ENCODE measurements at places on chromosomes 11 and 22. TPM values are rescaled to one million over a fixed set of nuclear protein-coding genes. Genes with fewer than 3 reads are reported as not detected.
A peak's percentile ranks its signal among the peaks of the same experiment; 100 is the strongest.

GRCh38 chr11:63572026-63572688 lies 9.0 kb upstream of the PLAAT2 start:
- DNase-seq, result no peak

DNA sequence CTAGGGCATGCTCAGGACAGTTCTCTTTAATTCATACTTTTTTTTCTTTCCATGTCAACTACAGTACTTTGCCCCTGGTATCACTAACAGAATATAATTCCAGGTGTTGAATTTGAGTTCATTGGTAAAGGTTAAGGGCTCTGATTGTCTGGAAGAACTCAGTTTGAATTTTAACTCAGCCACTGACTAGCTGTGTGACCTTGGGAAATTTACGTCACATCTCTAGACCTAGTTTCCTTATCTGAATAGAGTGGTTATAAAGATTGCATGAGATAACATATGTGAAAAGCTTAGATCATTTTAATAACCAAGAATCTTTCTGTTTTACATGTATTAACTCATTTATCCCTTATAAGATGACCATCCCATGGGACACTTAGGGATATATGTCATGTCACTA lies 15.8 kb upstream of the ZC3H12C start:
- no peak for DNase-seq

DNA sequence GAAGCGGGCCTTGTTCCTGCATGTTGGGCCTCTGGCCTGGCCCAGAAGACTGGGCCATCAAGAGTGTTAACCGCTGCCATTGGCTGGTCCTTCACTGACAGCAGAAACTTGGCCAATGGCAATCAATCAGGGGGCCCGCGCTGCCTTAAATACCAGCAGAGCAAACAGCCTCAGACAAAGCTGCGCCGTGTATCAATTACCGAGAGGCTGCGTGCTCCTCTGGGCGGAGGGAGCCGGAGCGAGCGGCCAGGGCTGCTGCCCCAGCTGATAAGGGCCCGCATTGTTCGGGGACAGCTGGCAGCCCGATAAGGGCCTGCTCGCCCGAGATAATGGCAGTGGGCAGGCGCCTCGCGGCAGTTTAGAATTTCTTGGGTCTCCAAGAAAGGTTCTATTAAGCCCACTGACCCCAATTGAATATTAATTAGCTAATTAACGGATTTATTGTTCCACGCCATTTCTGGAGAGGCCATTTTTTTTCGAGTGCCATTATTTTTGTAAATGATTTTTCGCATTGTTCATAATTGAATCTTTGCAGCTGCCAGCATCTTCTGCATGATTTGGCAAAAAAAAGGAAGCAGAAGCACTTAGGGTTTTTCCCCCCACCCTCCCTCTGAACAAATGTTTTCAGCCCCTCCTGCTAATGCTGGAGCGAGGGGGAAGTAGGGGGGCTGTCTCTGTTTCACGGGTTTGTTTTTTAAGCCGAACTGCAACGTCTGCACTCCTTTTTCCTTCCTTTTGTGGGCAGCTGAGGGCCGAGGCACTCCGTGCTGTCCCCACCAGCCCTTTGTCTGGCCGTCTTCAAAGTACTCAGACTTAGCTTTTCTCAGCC lies 37.6 kb upstream of the RIC3 start:
- DNase-seq, result peak; percentile 44

GRCh38 chr11:31415435-31415834 lies 45.8 kb downstream of the DNAJC24 start:
- DNase-seq, result no peak

DNA sequence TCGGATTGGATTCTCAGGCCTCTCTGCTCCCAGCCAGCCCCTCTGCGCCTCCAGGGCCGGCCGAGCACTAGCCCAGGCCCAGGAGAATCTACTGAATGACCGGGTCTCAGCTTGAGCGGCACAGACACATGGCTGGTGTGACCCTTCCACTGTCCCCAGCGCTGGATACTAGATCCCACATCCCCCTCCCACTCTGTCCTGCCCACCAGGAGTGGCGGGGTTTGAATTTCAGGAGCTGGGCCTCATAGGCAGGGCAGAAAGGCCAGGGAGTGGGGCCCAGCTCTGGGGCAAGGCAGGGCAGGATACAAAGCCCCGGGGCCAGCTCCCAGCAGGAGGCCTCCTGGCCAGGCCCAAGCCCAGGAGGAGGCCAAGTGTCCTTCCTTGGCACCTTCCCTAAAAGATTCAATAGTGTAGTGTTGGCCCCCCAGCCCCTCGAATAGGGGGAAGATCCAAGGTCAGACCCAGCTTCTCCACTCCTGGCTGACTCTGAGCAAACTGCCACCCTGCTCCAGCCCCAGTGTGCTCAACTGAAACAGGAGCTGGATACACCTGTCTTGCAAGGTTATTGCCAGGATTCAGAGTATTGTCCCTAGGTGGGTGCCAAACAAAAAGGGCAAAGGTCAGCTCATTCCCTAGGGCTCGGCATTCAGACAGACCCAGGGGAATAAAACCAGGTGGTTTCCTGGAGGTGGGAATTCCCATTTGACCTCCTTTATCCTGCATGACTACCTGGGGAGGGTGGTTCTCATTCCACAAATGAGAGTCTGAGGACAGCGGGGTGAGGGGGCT lies 22.5 kb upstream of the TCF20 start:
- no peak for DNase-seq

LRRC32 gene
- 10.5 TPM for total RNA-seq

ARHGAP1 gene
- 29.3 TPM for total RNA-seq

MYEOV gene
- 0.78 TPM for total RNA-seq

GRCh38 chr11:73340164-73340563 lies 32.1 kb downstream of the ARHGEF17 start:
- no peak for DNase-seq

- peak; percentile 72 for DNase-seq
These were observed 70.4 kb upstream of the SHISAL1 start for GRCh38 chr22:44383064-44383575.

DNA sequence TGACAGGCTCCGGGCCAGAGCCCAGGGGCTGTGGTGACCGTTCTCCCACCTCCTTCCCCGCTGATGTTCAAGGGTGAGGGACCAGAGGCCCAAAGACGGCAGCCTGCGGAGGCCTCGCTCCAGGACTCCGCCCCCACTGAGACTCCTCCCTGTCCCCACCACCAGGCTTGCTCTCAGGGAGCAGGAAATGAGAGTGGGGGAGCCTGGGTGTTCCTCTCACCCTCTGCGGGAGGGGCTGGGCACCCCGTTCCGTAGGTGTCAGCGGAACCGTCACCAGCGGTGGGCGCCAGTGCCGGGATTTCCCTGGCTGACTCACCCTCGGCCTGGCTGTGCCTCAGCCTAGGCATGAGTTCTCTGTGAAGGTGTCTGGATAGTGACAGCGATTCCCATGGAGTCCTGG lies 15.7 kb downstream of the DAGLA start:
- DNase-seq, result no peak

MISFA gene
- total RNA-seq, result 1.2 TPM

- peak; percentile 39 for DNase-seq
These were observed 45.8 kb upstream of the TH start for GRCh38 chr11:2217211-2218030.

GRCh38 chr11:72008728-72009127 lies 10.0 kb downstream of the IL18BP start:
- no peak for DNase-seq

- DNase-seq, result no peak
These were observed 77.0 kb downstream of the DDIAS start for GRCh38 chr11:82978422-82979099.

GRCh38 chr11:34860034-34860433 lies 56.1 kb downstream of the APIP start:
- no peak for DNase-seq

CBLIF gene
- total RNA-seq, result not detected

OR51B2 gene
- total RNA-seq, result not detected

CCDC134 gene
- total RNA-seq, result 5.1 TPM

- peak; percentile 59 for DNase-seq
These were observed 141.1 kb upstream of the NARS2 start for GRCh38 chr11:78715639-78716311.

GRCh38 chr11:2837096-2837601 lies 48.4 kb downstream of the CDKN1C start:
- no peak for DNase-seq

- DNase-seq, result no peak
These were observed 8.1 kb downstream of the GRAMD1B start for GRCh38 chr11:123438131-123438627.

MMP27 gene
- total RNA-seq, result not detected

- no peak for DNase-seq
These were observed 8.0 kb downstream of the RAB6A start for GRCh38 chr11:73752903-73753302.

DNA sequence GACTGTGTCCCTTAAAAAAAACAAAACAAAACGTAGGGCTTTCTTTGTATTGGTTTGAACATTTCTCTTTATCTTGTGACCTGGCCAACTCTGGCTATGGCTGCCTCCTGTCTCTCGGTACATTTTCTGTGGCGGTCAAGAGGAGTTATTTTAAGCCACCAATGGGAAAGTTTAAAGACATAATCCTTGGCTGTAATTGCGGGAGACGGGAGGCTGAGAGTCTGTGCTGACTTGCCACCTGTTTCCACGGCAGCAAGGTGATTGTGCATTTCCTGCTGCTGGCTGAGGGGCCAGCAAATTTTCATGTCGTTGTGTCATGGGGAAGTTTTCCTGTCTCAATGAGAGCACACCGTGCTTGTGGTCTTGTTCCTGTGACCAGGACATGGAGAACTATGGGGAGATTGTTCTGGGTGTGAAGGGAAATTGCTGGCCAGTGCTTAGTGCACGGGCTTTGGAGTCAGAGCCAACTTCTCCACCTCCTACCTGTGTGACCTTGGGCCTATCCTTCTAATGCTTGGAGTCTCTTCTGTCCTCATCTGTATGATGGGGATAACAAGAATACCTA lies 11.0 kb downstream of the PTPRJ start:
- no peak for DNase-seq

DNA sequence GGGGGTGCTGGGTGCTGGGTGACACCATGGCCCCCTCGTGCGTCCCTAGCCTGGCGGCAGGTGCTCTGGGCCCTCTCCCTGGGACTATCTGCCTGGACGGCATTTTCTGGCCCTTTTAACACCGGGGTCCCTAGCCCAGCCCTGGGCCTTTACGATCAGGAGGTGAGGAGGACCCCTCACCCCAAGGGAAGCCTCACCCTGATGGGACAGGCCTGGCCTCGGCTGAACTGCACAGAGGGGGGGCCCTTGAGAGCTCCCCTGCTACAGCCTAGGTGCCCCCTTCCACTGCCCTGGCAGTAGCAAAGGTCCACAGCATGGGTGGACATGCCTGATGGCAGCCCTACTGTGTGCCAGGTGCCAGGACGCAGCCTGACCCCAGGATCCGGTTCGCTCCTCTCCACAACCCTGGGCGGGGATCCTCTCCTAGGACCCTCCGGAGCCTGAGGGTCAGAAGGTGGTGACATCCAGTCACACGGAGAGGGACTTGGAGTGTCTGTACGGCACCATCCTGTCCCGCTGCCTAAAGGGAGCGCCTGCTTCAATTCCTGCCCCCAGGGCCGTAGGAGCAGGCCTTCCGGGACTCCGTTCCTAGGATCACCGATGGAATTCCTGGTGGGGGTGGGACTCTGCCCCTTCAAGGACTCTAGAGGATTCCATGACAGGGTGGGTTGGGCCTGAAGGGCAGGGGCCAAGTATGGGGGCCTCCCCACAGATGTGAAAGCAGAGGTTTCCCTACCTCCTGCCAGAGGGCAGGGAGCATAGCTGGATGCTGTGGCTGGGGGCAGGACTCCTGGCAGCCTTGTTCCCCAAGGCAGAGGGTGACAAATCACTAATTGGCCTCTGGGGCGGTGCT lies 33.0 kb upstream of the TH start:
- peak; percentile 42 for DNase-seq

- DNase-seq, result peak; percentile 91
These were observed 4.4 kb downstream of the BCL9L start for GRCh38 chr11:118921121-118921928.

KCNK4 gene
- total RNA-seq, result not detected

DNA sequence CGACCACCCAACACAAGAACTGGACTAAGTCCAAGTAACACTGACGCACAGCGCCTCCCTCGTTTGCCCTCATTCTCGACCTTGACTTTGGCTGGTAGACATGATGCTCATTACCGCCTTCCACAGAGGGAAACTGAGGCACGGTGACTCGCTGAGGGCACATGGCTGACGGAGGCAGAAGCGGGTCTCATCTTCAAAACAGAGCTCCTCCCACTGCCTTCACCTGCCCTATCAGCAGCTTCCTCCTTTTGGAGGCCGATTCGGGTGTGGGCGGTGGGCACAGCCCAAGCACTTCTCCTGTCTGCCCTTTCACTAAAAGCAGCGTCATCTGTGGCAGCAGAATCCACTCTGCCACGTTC lies 2.0 kb upstream of the KMT5B start:
- DNase-seq, result no peak

- no peak for DNase-seq
These were observed 167.1 kb downstream of the SNX19 start for GRCh38 chr11:130749216-130749615.

DNA sequence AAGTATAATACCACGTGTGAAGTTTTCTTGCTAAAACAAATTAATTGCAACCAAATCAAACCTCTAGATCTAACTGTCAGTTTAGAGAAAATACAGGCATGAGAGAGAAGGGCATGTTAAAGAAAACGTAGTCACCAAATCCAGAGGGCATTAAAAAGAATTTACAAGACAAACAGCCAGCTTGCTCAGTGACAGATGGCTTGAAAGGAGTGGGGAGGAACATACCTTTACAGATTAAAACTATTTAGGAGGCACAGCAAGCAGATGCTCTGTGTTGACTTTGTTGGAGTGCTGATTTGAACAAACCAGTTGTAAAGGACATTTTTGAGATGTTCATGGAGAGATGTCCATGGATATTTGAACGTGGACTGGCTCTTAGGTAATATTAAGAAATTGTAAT lies 96.9 kb downstream of the ATXN10 start:
- no peak for DNase-seq

DNA sequence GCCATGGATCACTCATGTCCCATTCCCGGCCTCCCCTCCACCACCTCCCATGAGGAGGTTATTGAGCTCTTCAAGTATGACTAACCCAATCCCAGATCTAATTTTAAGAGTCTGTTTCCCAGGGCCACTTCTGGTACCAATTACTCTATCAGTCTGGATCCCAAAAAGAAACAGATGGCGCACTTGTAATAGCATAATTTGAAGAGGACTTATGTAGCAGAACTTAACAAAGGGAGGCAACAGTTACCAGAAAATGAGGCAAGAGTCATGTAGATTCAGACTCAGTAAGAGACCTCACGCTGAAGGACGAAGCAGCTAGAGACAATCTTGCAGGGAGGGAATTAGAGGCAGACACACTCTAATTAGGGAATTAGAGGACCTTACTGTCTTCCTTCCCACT lies 46.9 kb downstream of the DDX6 start:
- no peak for DNase-seq

VSIG10L2 gene
- not detected for total RNA-seq

PANX2 gene
- total RNA-seq, result 10.6 TPM
